ENCODE measurements at places on chromosomes 13 and 19. TPM values are rescaled to one million over a fixed set of nuclear protein-coding genes. Genes with fewer than 3 reads are reported as not detected.

DNA sequence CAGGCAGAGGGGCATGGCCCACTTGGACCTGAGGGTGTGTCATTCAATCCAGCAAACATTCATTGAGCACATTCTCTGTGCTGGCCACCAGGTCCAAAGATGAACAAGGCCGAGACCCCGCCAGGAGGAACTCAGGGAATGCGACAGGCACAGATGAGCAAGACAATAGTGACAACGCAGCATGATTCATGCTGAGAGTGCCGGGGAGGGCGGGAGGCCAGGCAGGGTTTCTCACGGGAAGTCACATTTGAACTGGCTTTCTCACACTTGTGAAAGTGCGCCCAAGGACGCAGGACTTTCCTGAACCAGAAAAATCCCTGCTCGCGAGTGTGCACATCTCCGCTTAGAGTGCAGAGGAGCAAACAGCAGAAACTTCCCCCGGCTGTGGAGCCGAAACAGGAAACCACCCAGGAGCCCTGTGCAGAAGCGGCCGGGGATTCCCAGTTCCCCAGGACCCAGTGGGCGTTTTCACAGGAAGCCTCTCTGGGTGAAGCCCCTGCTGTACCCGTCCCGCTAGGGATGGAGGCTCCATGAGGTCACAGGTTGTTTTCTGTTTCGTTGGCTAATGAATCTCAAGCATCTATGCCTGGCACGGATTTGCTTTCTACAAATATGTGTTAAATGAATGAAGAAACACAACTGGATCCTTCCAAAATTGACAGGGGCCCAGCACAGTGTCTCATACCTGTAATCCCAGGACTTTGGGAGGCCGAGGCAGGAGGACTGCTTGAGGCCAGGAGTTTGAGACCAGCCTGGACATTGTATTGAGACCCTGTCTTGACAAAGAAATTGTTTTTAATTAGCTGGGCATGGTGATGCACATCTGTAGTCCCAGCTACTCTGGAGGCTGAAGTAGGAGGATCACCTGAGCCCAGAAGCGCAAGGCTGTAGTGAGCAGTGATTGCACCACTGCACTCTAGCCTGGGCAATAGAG is 68.4 kb upstream of the TM9SF2 start:
- peak; percentile 19 for DNase-seq

DNA sequence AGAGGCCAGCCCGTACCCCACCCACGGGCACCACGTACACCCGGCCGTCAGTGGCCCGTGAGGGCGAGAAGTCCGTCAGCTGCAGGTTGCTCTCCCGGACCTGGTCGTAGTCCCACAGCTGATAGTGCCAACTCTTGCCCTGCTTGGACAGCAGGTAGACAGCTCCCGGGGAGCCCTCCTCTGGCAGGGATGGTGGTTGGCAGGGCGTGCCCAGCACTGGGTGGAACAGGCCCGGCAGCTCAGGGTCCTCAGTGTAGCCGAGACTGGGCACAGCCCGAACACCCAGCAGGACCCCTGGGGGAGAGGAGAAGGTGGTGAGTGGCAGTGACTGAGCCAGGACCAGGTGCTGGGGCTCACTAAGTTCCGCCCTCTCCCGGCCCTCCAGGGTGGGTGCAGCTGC is 7.8 kb downstream of the ACTMAP start:
- DNase-seq: no peak

GRCh38 chr19:19737559-19738332 is 4.8 kb upstream of the ZNF14 start:
- no peak for DNase-seq

DNA sequence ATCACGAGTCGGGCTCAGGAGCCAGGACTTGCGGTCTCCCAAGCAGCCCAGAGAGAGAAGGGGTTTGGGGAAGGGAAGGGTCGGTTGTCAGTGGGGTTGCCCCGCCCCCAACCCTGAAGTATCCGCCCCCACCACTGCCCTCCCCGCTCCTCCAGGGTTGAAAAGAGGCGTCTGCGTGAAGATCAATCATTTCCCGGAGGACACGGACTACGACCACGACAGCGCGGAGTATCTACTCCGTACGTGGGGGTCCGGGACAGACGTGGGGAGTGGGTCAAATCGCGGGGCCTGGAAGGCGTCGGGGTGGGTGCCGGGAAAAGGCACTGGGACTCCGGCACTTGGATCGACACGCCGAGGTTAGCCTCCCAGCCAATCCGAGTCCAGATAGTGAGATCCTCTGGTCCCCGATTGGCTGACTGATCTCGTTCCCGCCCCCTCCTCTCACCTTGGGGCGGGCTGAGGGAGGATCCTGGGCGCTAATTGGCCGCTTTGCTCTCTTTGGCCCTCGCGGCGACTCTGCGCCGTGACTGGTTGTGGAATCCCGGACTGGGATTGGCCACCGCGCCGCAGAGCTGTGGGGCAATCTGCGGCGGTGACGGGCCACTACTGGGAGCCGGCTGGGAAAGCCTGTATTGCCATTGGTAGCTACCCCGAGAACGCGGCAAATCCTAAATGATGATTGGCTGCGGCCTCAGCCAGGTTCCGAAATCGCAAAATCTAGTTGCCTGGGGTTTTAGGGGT is 13.3 kb upstream of the CACNG6 start:
- DNase-seq: no peak

ZNF726 gene
- 5.3 TPM for total RNA-seq

All from ovary (tissue), 10 donors.